Activated T-cell treated with anti-CD3 and anti-CD28 coated beads, Interleukin-2, amount 50 U/mL, for 4 hours (primary cell): ENCODE measurements at places on chromosomes 4 and X. TPM values are rescaled to one million over a fixed set of nuclear protein-coding genes. Genes with fewer than 3 reads are reported as not detected.

DNA sequence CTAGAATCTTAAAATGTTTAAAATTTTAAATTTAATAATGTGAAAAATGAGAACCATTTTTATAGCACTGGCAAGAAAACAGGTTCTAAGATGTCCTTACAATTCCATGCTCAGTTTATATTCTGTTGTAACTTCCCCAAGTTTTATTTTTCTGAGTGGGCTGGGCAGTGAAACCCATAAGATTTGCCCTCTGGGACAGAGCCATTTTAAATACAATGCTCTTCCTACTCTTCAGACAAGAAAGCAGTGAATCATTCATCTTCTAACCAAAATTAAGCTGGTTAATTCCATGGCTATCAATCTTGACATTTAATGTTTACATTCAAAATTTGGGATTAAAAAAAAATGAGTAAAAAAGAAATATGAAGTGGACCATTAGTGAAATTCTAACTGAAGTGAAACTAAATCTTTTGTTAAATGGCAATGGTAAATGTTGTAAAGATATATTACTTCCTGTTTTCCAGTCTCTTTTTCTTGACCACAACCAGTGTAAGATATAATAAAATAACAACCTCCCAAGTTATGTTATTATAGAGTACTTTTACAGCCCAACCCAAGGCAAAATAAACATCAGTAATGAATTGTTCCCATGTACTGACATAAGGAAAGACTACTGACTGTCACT is 37.2 kb upstream of the PTPN13 start:
- no peak for DNase-seq

GRCh38 chr4:105149771-105150170 is 3.1 kb downstream of the TET2 start:
- no peak for DNase-seq

DNA sequence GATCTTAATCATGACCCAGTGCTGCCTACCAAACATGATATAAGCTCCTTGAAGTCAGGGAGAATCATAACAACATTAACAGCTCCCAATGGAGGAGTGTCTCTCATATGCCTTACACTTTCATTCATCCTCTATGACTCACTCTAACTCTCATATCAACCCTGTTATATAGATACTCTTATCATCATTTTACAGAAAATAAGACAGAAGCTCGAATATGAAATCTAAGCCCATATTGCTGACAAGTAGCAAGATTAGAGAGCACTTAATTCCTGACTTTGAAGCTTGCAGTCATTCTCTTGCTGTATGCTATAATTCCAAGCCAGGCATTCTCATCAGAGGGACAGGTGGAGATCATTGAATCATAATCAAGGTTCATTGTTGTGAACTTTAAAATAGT is 476.7 kb upstream of the ATOH1 start:
- DNase-seq: no peak

- no peak for DNase-seq
These were observed 547 bp downstream of the GUCY1A1 start for GRCh38 chr4:155667222-155667567.

DNA sequence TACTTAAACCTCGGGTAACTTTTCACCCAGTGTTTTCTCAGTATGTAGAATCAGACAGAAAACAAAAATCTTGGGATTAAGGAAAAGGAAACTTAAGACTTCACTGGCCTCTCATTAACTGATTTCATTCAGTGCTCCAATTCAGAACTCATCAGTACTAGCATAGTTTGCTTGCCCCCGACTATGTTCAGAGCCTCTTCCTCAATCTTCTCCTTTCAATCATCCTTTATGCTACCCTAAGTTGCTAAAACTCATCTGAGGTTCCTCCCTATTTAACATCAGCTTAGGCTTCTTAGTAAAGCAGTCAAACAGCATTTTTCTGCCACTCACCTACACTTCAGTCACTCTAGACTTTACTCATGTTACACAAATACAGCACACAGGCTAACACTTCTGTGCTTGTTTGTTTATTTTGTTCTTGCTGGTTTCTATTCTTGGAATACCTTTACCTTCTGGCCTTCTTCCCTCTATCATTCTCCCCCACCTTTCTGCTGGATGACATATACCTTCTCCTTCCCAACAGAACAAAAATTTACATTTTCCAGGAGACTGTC is 163.0 kb upstream of the TLL1 start:
- no peak for DNase-seq

GRCh38 chr4:88756149-88756548 is 58.5 kb upstream of the NAP1L5 start:
- DNase-seq: no peak

- DNase-seq: no peak
These were observed 61.0 kb downstream of the INTS6L start for GRCh38 chrX:135581496-135581895.

DNA sequence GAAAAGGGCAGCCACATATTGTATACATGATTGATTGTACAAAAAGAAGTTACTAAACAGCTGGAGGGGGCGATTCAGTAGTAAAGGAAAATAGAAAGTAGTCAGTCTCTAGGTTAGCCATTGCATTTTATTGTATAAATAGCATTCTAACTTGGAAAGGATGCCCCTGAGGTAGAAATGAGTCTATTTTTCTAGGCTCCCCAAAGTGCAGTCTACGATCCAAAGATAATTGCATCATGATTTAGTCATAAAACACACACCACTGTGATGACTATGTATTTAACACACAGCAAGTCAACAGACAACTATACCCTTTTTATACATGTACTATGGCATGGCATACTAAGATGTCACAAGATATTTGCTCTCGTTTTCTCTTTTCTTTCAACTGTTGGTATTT is 204.9 kb downstream of the APBB2 start:
- no peak for DNase-seq

CLIC2 gene
- 0.46 TPM for total RNA-seq

OGT gene
- total RNA-seq: 198 TPM
